ENCODE measurements at places on chromosomes 7 and 10.

- DNase-seq = no peak
Observed at GRCh38 chr7:82317257-82317721, 126.3 kb downstream of the CACNA2D1 start.

- no peak for DNase-seq
Observed at GRCh38 chr7:111672901-111673300, 110.6 kb upstream of the IMMP2L start.

DNA sequence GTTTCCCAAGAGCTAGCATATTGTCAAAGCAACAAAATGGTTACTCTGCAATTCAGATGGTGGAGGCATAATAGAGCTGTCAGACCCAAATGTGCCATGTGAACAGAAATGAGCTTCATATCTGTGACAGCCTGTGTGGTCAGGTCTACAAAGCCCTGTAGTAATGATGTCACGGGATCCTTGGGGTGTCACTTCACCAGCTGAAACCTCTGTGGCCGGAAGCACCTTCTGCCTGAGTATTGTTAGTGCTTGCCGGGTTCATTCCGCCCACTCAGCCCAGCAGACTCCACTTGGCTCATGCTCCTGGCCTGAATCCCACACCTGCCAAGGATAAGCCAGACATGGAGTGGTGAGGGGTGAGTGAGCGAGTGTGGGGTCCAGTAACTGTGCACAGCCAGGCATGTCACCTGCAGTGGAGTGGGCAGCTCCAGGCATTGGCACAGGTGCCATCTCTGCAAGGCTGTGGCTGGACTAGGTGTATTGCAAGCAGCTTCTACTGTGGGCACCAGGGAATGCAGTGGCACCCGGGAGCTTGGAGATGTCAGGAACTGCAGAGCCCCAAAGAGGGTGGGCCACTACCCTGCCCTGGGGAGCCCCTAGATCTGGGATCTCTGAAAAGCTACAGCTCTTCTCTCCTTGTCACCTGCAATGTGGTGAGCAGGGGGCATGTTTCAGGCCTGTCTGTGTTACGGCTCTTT is 341.9 kb upstream of the CHRM2 start:
- DNase-seq = no peak

DNA sequence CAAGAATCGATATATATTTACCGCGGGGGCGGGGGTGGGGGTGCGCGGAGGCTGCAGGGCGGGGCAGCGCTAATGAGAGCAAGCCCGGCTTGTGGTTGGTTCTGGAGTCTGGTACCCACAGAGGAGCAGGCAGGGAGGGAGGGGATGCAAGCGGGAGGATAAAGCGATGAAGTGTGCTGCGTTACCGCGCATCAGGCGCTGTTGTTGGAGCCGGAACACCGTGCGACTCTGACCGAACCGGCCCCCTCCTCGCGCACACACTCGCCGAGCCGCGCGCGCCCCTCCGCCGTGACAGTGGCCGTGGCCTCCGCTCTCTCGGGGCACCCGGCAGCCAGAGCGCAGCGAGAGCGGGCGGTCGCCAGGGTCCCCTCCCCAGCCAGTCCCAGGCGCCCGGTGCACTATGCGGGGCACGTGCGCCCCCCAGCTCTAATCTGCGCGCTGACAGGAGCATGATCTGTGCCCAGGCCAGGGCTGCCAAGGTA is at the start of gene HECW1:
TSS of gene HECW1 (plus strand) at position 189 of the 482 bp plus-strand sequence. CDS start 131,259 bp downstream, outside the sequence.
- DNase-seq = no peak

GRCh38 chr10:29839826-29840515 is 205.2 kb upstream of the SVIL start:
- no peak for DNase-seq

- no peak for DNase-seq
Observed at GRCh38 chr7:78828317-78828716, 625.1 kb downstream of the MAGI2 start.

DNA sequence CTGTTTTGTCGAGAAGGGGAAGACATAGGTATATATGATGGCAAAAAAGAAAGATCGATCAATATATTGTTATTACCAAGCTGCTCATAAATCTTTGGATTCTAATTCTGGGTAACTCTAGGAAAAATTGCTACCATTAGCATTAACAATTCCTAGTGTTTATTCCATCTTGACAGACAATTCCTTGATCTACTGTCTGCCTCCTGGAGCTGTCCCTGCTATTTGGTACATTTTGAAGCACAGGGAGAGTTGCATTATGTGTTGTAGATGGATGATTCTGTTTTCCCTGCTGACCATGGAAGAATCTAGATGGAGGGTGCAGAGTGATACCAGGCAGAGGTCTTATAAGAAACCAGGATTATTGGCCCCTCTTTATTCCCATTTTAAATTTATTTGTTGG is 29.1 kb upstream of the SEM1 start:
- no peak for DNase-seq

- no peak for DNase-seq
Observed at GRCh38 chr7:81776161-81776560, 6.3 kb upstream of the HGF start.

- no peak for DNase-seq
Observed at GRCh38 chr7:51827631-51828030, 511.0 kb upstream of the COBL start.

DNA sequence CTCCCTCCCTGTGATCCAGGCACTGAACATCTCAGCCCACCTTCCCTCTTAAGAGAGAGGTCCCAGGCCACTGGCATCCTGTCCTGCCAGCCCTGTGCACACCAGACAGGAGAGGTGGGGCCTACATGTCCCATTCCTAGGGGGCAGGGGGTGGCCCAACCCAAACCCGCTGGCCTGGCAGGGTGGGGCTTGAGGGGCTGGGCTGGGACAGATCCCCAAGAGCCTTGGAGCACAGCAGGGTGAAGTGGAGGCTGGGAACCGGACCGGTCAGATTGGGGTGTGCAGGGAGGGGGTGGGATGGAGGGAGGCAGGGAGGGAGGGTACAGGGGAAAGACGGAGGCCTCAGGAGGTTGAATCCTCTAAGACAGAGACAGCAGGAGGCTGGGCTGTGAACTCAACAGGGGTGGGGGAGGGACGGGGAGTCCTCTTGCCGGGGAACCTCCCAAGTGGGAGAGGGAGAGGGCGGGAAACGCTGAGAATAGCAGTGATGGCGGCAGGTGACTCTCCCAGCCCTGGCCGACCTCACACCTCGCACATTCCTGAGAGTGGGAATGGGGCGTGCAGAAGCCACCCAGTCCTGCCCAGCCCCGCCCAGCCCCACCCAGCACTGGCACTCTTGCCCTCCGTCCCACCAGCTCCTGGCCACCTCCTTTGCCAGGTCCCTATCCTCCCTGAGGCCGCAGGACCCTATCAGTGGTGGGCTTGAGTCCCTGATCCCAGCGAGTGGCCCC is 6.7 kb downstream of the TSC22D4 start:
- no peak for DNase-seq

DNA sequence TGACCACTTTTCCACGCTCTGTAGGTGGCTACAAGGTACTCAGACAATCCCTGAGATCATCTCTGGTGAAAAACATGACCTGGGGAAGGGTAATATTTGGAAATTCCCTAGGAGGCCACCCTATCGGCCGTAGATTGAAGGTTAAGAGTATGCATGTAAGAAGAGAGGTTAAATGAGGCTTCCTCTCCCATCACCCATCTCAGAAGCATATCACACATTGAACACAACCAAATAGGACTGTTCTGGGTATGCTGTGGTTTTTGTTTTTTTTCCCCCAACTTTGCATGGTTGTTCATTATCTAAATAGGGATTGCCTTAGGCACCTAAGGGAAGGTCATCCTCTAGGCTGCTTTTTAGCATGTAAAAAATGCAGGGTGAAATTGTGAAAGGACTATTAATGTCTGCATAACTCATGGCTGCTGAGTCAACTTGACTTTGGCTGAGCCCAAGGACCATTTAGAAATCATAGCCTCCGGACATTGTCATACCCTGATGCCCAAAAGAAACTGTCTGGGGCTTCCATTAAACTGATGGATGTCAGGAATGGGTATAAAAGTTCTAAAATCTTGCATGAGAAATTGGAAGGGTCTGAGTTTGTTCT is 24.7 kb upstream of the ST8SIA6 start:
- DNase-seq = no peak

GRCh38 chr10:1531883-1532597 is 205.3 kb downstream of the ADARB2 start:
- no peak for DNase-seq

GRCh38 chr10:61438141-61438988 is 14.8 kb downstream of the TMEM26 start:
- DNase-seq = no peak

GRCh38 chr10:29559996-29560395 is 74.8 kb downstream of the SVIL start:
- no peak for DNase-seq

- no peak for DNase-seq
Observed at GRCh38 chr7:137804836-137805235, 41.9 kb downstream of the DGKI start.

DNA sequence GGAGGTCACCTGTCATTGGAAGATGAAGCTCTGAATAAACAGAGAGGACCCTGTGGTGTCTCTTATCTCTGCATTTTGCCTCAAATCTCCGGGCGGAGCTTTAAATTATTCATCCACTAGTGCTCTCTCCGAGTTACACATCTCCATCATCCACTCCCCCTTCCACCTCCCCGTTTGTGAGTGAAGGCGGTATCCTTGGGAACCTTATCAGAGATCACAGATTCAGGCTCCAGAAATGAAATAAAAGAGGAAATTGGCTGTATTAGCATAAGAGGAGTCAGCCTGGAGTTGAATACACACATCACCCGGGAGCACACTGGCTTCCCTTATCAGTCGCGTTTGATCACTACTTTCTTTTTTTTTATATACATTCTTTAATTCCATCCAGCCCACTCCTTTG is 1184.8 kb downstream of the GATA3 start:
- no peak for DNase-seq
